NCI-H510A treated with DMSO at 0.1 percent for 48 hours (cell line): ENCODE measurements at places on chromosomes 4 and X.

GRCh38 chrX:93932471-93933220 lies 258.6 kb downstream of the FAM133A start:
- DNase-seq: no peak

- DNase-seq: no peak
Measured at GRCh38 chrX:38694394-38694793, 106.9 kb upstream of the MID1IP1 start.

- no peak for DNase-seq
Measured at GRCh38 chrX:41917517-41917916, 5.8 kb downstream of the CASK start.

GRCh38 chr4:154618708-154619315 lies 6.4 kb upstream of the FGG start:
- peak; percentile 42 for DNase-seq

DNA sequence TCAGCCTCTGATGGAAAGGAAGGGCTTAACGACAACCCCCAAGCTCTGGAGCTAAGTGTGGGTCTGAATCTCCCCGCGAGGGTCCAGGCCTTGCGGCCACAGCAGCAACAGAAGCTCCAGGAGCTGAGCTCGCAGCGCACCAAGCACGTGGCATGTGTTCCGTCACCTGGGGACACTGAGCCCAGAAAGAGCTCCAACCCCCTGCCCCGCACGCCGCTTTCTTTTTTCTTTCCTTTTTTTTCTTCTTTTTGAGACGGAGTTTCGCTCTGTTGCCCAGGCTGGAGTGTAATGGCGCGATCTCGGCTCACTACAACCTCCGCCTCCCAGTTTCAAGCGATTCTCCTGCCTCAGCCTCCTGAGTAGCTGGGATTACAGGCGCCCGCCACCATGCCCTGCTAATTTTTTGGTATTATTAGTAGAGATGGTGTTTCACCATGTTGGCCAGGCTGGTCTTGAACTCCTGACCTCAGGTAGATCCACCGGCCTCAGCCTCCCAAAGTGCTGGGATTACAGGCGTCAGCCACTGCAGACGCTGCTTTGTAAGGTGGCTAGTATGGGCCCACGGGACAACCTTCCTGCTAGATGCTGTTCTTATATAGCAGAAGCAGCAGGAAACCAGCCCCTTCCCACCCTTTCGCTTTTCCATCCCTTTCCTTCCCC lies 685 bp upstream of the TNIP2 start:
- DNase-seq: no peak

GRCh38 chrX:42751573-42751972 lies 26.4 kb downstream of the PPP1R2C start:
- no peak for DNase-seq

- DNase-seq: no peak
Measured at GRCh38 chr4:85793233-85793585, 318.3 kb downstream of the ARHGAP24 start.

GRCh38 chr4:151668689-151669402 lies 92.0 kb downstream of the GATB start:
- DNase-seq: no peak
